ENCODE measurements at places on chromosomes 5 and 9. TPM values are rescaled to one million over a fixed set of nuclear protein-coding genes. Genes with fewer than 3 reads are reported as not detected.
A peak's percentile ranks its signal among the peaks of the same experiment; 100 is the strongest.

GRCh38 chr5:42547141-42547540 lies 123.9 kb downstream of the GHR start:
- no peak for DNase-seq

DNA sequence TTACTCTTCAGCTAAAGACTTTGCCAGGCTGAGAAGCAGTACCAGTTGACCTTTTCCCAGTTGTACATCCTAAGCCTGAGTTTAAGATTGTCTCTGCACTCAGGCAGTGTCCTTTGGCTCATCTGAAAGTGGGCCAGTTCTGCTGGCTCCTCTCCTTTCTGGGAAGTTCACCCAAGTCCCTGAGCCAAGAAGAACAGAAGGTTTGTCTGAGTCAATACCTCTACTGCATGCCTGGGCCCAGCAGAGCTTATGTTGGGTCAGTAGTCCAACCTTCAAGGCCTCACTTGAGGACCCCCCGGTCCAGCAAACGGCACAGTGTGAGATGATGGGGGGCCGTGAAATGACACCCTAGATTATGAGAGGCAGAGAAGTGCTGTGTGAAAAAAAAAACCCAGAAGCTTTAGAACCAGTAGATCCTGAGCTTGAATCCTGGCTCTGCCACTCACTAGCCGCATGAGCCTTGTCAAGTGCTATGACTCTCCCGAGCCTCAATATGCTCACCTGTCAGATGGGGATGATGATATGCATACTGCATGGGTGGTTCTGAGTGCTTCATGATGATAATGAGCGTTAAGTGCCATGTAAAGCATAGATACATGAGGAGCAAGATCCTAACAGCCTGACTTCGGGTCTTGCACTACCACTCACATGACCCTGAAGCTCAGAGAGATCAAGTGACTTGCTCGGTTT lies 156.0 kb downstream of the MACROH2A1 start:
- DNase-seq: no peak

DNA sequence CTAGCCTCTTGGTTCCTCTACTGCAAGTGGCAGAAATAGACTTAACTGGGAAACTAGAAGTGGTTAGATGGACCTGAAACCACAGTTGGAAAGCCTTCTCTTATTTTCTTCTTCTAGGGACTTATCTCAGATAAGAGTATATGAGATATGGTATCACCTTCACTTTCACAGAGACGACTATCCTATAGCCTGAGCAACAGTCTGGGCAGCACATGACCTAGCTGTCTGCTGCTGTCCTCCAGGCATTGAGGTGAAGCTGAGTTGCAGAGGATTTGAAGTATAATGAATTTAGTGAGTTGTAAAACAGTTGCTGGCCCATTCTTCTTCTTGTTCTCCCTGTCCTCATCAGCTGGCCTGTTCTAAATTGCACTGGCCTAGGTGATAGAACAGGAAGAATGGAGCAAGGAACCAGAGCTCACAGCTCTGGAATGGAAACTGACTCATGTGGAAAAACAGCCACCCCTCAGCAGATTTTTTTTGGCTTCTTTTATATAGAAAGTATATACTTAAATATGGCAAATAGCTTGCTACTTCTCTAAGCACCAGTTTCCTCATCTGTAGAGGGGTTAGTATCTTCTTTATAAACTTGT lies 27.8 kb downstream of the RECK start:
- no peak for DNase-seq

- no peak for DNase-seq
Measured at GRCh38 chr5:85533341-85534047, 1084.2 kb upstream of the COX7C start.

GRCh38 chr9:35978792-35979191 lies 20.8 kb upstream of the OR2S2 start:
- DNase-seq: no peak

DNA sequence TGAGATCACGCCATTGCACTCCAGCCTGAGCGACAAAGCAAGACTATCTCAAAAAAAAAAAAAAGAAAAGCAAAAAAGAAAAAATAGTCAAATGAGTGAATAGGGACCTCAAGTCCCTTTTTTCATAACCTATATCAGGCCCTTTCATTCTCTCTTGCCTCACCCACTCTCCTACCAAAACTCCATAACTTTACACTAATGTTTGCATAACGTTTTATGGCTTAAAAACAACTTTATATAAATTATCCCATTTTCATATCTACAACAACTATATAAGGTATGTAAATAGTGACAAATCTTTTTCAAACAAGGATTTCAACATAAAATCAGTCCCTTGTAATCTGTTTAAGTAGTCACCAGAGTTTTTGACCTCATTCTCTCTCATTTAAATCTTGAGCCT lies 56.9 kb upstream of the PIP5K1B start:
- DNase-seq: no peak

GRCh38 chr9:4207881-4208615 lies 91.8 kb downstream of the GLIS3 start:
- no peak for DNase-seq

GRCh38 chr9:38082446-38083287 lies 13.6 kb upstream of the SHB start:
- no peak for DNase-seq

DNA sequence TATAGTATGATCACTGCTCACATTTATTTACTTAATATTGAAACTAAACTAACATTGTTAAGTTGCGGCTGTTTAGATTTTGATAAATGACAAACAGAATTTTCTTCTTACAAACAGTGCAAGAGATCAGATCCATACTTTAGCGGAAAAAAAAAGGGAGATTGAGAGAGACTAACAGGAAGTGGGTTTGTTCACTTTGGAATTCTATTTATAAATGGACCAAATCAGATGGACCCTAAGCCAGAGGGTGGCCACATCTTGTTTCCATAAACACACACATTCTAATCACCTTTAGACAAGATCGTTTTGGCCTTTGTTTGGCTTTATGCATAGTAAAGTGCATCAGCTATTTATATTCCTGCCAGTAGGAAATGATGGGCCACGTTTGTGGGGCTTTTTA lies 381.4 kb upstream of the CD180 start:
- DNase-seq: no peak

GRCh38 chr9:4714266-4715016 lies 26.6 kb downstream of the AK3 start:
- DNase-seq: no peak

DNA sequence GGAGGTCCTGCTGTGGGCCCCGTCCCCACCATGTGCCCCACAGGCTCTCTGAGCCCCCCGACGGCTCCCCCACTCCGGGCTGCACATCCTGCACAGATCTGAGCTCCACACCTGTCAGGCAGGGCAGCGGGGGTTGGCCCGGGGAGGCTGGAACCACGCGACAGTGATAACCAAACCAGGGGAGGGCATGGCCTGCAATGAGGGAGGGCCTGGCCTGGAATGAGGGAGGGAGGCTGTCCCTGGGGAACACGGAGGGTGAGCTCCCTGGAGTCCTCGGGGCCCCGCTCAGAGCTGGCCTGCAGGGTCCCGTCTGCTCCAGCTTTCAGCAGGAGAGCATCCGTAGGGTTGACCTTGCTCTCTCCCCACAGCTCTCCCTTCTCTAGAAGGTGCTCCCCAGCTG lies 30.5 kb downstream of the SLC9A3 start:
- DNase-seq: no peak

DNA sequence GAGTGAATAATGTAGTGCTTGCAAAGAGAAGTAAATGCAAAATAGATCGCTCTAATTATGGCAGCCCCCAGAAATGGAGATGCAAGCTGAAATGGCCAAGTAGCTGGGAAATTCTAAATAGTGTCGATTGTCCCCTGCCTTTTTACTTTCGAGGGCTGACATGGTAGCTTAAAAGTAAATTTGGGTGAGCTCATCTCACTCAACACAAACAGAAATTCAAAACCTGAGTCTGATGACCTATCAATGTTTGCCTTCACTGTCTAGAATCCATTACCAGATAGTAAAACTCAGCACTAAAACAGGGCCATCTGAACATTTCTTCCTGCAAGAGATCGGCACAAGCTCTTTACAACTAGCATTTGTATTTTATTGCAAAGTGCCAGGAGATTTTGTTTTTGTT lies 7.0 kb upstream of the LHX2 start:
- DNase-seq: no peak

- DNase-seq: no peak
Measured at GRCh38 chr9:5614192-5614591, 14.7 kb upstream of the RIC1 start.

- no peak for DNase-seq
Measured at GRCh38 chr9:123536455-123536868, 180.5 kb downstream of the CRB2 start.

GRCh38 chr9:113299800-113300292 lies 3.3 kb downstream of the RNF183 start:
- no peak for DNase-seq

DNA sequence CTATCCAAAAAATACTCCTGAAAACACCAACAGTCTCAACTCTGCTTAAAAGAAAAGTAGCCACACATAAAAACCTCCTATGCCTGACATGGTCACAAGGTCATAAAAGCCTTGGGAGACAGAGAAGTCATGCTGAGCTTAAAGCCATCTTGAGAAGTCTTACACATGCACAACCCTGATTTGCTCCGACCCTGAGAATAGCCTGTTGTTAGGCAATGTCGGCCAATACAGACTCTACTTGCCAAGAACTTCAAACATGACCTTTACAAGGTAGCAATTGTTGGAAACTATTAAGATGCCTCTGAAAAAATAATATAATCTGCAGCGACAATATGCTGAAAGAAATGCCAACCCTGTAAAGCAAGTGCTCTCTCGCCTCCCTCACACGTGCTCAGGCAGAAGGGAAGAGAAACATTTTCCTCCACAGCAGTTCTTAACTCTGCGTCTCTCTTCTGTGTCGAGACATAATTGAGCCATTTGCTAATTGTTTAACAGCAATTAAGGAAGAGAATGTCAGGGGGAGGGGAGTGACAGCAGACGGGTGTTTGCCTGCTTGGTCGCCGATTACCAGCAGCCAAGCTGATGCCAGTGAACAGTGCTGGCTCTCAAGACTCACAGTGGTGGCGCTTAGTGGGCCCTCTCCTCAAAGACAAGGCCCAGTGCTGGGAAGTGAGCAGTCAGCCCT lies 393.6 kb downstream of the SPOCK1 start:
- no peak for DNase-seq

- DNase-seq: peak; percentile 30
Measured at GRCh38 chr5:134122530-134122929, 8.0 kb downstream of the TCF7 start.

DNA sequence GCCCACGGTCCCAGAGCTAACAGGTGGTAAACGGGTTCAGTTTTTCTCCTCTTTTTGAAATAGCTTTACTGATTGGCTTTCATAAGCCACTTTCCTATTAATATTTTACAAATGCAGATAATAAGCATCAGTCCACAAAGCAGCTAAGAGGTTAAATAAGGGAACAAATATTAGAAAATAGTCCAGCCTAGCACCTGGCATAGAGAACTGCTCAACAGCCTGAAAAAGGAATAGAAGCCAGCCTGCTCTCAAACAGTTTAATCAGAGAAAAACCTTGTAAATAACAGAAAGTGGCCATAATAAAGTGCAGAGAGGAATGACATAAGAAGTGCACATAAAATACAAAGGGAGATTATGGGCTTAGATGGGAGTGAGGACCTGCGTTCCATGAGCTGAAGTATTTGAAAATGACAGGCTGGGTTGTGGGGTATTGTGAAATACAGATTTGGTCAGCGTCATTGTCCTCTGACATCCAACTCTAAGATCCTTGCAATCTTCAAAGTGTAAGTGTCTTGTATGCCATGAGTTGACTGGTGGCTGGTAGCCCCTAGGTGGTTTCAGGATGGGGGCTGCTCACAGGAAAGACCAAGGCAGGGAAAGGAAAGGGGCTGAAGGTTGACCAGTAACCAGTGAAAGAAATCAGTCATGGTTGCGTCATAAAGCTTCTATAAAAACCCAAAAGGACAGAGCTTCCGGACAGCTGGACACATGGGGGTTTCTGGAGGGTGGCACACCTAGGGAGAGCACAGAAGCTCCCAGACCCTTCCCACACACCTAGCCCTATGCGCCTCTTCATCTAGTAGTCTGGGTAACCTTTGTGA lies 32.4 kb downstream of the MYO10 start:
- DNase-seq: no peak

GRCh38 chr9:9620736-9621135 lies 992.1 kb downstream of the PTPRD start:
- no peak for DNase-seq

Gene FIBCD1
- not detected for total RNA-seq

Gene CCDC171
- 0.73 TPM for total RNA-seq

Gene GBGT1
- 3.3 TPM for total RNA-seq

Gene GRM6
- total RNA-seq: not detected

Gene PCDHGC4
- not detected for total RNA-seq

Gene IGFBPL1
- total RNA-seq: not detected
